IPS DF 19.7 (cell line): ENCODE measurements at places on chromosomes 6 and 20.

GRCh38 chr6:150001295-150002008, 23.9 kb downstream of the RAET1L start:
- DNase-seq: no peak

GRCh38 chr6:160137989-160138835, 16.6 kb downstream of the SLC22A1 start:
- DNase-seq: no peak

- DNase-seq: no peak
Measured at GRCh38 chr20:46700481-46700880, 9.0 kb upstream of the SLC2A10 start.

DNA sequence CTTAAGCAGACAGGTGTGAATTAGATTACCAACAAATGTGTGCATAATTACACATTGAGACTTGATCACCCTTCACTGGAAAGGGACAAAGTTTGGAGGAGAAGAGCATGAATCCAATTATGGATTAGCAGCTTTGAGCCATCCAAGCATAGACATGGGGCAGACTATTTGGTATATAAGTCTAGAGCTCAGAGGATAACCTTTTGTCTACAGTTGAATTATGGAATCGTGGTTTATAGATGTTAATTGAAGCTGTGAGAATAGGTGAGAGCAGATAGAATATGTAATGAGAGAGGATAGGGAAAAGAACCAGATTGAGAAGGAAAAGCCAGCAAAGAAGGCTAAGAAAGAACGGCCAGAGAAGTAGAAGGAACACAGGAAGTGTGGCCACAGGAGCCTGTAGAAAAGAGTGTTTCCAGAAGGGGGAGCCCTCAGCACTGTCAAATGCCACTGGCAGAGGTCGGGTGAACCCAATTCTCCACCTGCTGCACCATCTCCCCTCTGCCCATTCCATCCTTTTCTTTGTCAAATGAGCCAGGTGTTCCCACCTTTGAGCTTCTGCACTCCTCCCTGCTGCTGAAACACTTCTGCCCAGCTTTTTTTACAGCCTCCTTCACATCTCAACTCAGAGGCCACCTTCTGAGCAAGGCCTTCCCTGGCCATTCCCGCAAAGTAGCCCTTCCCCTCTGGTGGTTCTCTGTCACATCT, 7.3 kb downstream of the DNTTIP1 start:
- DNase-seq: peak; percentile 23

GRCh38 chr6:158311626-158312025, 639 bp upstream of the TULP4 start:
- DNase-seq: no peak

GRCh38 chr6:41639809-41640371, 1.6 kb downstream of the MDFI start:
- DNase-seq: no peak

- no peak for DNase-seq
Measured at GRCh38 chr6:80446454-80447045, 340.1 kb downstream of the BCKDHB start.

- DNase-seq: no peak
Measured at GRCh38 chr20:61951695-61952533, 113.8 kb downstream of the TAF4 start.

DNA sequence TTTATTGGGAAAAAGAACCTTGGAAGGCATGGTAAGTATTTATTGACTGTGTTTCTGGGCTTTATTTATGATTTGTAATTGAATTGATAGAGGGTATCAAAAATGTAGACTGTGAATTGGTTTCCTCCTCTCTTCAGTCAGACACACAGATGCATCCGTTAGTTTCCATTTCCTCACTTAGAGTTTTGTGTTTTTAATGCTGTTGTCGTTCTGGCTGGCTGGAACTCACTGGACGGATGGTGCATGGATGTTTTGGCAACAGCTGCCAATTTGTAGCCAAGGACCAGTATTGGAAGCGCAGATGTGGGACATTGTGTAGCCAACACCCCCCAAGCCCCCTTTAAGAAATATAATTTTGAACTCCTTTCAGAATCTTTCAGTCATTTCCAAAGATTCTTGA, 134.5 kb downstream of the JARID2 start:
- no peak for DNase-seq

DNA sequence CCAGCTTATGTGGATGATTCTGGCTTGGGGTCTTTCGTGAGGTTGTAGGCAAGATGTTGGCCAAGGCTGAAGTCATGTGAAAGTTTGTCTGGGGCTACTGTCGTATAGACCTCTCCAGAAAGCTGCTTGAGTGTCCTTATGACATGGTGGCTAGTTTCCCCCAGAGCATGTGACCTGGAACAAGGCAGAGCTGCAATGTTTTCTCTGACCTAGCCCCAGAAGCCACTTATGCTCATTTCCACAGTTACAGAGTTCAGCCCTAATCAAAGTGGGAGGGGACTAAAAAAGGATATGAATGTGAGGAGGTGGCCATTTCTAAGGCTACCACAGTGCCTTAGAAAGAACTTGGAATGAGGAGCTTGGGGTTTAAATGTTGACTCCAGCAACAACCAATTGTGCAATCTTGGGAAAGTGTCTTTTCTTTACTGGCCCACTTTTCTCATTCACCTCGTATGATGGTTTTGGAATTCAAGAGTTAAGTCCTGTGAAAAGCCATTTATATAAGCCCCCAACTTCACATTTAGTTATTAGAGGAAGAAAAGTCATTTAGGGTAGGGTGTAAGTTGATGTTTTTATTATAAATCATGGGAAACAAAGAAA, 5.9 kb upstream of the ASXL1 start:
- DNase-seq: no peak
